ENCODE measurements at places on chromosomes 1 and 21.

- no peak for DNase-seq
These were observed 38.8 kb downstream of the HEATR1 start for GRCh38 chr1:236565530-236565929.

DNA sequence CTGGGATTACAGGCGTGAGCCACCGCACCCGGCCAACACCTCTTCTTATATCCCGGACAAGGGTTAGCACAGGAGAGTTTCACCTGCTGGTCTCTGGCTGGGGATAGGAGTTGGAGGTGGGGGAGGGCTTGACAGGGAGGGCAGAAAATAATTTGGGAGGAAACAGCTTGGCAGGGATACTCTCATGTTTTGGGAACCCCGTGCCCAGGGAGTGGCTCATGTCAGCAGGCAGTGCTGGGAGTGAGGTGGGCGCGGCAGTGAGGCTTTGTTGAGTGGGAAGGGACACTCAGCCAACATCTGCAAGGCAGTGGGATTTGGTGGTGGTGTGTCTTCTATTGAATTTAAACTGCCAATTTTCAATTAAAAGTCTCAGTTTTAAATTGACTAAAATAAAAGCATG lies 1.1 kb upstream of the THEM5 start:
- no peak for DNase-seq

GRCh38 chr1:220828179-220828490 lies 41.4 kb downstream of the MTARC1 start:
- no peak for DNase-seq

GRCh38 chr21:43300496-43301408 lies 126.2 kb downstream of the SIK1 start:
- DNase-seq, result no peak

GRCh38 chr21:33279330-33279820 lies 13.2 kb downstream of the IL10RB start:
- DNase-seq, result no peak

DNA sequence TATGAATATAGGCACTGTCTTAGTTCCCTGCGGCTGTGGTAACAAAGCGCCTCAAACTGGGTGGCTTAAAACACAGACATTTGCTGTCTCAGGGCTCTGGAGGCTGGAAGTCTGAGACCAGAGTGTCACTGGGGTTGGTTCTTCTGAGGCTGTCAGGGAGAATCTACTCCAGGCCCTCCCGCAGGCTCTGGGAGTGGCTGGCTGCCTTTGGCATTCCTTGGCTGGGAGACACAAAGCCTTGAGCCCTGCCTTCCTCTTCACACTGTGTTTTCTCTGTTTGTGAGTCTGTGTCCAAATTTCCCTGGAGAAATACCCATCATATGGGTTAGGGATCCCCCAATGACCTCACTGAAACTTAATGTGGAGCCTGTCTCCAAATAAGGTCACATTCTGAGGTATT lies 38.5 kb downstream of the B3GALT5 start:
- DNase-seq, result no peak

DNA sequence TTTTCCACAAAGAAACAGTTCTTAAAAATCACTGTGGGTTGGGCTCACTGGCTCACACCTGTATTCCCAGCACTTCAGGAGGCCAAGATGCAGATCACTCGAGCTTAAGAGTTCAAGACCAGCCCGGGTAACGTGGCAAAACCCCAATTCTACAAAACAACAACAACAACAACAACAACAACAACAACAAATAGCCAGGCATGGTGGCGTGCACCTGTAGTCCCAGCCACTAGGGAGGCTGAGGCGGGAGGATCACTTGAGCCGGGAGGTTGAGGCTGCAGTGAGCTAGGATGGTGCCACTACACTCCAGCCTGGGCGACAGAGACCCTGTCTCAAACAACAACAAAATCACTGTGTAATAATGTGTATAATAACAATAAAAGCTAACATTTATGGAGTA lies 40.8 kb downstream of the CDCP2 start:
- no peak for DNase-seq

- DNase-seq, result no peak
These were observed 45.0 kb downstream of the KCNJ6 start for GRCh38 chr21:37871121-37871862.

DNA sequence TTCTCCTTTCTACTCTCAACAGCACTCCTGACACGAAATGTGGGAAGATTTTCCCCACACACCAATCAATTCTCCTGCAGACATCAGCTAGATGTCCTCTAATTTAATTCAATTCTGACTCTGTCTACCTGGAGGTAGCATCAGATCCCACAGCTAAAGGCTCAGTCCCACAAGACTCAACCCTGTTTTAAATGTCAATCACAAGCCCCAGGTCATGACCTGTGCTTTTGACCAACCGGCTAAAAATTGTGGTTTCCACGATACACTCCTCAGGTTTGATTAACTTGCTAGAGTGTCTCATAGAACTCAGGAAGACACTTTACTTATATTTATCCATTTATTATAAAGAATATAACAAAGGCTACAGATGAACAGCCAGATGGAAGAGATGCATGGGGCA lies 27.4 kb downstream of the IL23R start:
- DNase-seq, result no peak

DNA sequence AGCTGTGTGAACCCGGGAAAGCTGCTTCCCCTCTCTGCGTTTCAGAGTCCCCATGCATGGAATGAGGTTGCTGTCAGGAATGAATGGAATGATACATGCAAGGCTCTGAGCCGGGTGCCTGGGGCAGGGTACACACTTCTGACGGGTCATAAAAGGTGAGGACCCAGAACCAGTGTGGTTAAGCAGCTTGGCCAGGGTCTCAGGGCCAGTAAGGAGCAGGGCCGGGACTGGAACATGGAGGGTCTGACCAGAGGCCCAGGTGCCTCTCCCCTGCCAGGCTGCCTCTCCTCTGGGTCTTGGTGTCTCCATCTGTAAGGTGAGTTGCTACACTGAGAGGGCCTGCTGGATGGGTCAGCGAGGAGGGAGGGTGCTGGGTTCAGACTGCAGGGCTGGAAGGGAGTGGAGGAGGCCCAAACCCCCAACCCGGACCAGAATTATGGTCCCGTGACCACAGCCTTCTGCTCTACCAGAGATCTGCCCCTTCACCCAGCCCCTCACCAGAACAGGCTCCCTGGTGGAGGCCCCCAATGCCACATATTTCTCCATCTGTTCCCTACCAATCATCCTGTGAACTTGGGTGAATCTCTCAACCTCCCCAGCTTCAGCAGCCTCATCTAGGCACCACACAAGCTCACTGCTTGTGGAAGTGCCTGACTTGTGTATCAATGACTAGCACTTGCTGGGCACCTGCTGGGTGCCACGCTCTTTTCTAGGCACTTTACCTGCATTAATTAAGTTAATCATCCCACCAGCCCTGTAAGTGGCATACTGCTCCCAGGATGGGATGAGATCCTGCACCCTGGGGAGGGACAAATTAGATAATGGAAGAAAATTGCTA lies 16.2 kb upstream of the LRP8 start:
- no peak for DNase-seq

DNA sequence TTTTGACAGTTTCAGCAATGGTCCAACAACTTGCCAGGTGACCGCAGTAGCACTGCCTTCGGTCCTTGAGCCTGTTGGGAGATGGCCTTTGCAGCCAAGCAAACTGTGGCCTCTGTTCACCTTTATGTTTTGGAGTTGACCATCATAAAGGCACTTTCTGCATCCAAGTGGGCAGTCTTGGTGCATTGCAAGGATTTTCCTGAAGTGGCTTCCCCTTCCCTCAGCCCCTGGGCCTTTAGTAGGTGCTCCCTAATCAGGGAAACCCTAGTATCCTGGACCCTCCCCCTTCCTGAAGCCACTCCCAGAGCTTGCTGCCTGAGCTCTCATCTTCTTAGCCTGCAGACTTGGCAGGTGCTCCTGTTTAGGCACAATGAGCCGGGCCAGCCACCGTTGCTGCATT lies 140.2 kb downstream of the TRABD2B start:
- DNase-seq, result no peak

- no peak for DNase-seq
These were observed 19.5 kb upstream of the ARHGEF10L start for GRCh38 chr1:17520041-17520440.

- DNase-seq, result no peak
These were observed 31.7 kb downstream of the PRMT2 start for GRCh38 chr21:46666941-46667740.

DNA sequence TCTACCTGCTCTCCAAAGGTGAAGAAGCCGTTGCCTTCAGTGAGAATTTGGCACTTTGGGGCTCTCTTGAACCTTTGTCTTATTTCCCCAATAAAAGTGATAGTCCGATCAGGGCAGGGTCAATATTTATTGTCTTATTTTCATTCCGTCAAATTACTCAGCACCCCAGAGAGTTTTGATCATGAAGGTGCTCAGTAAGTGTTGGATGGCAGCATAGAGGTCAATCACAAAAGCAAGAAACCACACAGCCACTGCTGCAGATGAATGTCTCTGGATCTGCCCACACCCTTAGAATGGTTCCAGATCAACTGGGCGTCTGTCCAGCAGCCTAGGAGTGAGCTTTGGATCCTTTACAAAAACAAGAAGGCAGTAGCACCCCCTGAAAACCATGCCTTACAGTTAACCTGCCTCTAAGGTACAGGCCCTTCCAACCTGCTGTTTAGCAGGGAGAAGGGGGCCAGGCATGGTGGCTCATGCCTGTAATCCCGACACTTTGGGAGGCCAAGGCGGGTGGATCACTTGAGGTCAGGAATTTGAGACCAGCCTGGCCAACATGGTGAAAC lies 97.3 kb downstream of the PSMG1 start:
- DNase-seq, result no peak

DNA sequence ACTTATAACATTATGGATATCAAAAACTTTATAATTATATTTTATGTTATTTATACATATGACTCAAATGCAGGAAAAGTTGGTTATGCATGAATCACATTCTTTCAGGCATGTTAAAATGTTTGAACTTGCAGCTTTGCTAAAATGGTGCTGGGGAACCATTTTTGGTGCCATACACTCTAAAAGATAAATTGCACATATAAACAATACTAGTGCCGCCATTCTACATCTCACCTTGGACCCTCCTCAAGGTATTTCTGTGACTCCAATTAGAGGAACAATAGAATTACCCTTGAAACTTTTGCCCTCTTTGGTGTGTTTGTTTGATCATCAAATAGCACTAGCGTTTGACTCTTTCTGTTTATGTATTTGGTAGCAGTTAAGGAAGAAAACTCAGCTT lies 997 bp downstream of the PRKACB start:
- no peak for DNase-seq

DNA sequence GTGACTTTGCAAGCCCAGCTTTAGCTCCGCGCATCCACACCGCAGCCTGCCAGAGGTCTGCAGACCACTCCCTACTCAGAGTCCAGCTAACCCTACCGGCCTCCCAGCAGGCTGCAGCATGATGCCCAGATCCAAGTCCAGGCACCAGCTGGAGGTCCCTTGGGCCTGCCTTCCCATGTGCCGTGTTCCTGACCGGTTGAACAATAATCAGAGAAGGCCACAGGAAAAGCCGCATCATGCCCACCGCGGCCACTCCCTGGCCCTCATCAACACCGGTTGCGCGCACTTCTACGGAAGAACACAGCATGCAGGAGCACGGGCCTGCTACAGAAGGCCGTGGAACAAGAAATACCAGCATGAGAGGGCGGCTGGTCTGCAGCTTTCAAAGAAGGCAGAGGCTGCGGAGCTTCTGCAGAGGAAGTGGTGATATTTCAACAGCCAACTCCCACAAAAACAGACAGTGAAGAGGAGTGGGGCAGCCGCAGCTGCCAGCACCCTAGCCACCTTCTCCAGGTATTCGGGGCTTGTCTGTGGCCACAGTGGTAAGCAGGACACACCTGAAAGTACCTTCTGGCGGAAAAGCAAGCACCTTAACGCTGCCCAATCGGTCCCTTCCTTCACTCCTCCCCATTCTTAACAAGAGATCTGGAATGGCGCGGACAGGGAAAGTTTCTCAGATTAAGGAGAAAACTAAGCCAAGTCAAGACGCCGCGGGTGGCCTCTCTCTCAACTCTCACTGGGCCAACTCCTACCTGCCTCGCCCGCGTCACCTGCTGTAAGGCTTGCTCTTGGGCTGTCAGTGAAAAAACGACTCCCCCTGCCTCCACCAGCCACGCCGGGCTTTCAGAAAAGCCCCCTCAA lies 1.5 kb downstream of the PGBD5 start:
- no peak for DNase-seq

DNA sequence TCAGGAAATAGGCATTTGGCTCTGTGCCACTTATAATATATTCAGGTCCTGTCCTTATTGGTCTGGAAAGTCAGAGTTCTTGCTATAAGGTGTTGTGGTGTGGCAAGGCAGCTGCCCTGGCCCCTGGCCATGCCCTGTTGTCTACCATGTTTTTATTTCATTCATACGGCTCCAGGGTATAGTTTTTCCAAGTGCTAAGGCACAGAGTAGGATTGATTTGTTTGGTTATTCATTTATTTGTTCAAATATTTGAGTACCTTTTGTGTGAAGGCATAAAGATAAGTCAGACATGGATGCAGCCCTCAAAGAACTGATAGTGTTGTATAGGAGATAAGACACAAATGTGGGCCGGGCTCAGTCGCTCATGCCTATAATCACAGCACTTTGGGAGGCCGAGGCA lies 10.1 kb downstream of the ZBTB8B start:
- DNase-seq, result no peak

DNA sequence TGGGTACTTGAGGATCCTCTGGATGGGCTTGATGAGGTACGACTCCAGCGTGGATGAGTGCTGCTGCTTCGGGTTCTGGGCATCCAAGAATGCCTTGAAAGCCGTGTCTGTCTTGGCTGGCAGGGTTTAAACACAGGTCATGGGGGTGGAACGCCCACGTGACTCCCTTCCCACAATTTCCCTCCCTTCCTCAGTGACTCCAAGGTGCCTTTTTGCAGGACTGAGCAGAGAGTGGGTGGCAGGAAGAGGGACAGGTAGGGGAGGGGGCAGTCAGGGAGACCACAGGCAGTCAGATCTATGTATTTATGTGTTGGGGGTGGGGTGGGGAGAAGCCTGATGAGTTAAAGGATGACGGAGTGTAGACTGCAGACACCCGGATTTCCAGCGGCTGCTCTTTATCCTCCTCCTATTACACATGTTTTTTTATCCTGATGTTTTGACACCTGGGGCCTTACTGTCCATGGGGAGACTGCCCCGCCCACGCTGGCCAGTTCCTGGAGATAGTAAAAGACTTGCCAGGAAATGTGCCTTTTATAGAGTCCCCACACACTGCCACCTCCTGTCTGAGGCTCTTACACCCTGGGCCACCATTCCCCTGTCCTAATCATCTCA lies 103.2 kb upstream of the KRTAP19-8 start:
- no peak for DNase-seq

DNA sequence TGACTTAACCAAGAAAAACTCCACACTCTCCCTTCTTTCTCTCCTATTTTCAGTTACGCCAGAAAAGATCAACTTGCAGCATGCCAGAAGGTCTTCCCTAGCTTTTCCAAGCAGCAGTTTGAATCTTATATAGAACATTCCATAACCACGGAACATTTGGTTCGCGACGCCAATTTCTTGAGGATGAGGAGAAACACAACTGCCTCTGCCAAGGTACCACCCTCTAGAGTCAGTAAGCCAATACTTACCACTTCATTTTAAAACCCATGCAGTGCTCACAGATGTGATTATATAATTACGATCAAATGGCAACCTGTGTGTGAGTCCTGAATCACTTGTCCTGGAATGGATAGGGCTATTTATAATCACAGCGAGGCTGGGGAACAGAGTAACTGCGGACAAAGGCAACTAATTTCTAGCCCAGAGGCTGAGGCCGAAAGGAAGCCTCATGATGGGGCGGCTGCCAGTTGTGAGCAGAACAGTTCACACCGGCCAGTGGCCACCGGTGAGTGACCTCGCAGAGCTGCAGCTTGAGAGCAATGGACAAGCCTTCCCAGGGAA lies 43.2 kb upstream of the BACE2 start:
- DNase-seq, result no peak
